ENCODE measurements at places on chromosomes 3 and 15.

DNA sequence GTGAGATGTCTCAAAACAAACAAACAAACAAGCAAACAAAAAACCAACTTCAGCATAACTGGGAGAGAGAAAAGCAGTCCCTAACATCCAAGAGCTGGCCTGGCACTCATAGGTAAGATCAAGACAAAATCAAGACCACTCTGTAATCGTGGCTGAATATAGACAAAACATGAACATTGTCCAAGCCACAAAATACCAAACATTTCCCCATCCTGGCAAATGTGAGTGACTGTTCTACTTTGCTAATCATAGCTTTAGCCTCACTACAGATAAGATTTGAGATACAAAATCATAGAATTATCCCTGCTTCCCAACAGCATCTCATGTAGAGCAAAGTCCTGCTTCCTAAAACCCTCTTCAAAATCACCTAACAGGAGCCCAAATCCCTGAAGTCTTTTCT, 116.7 kb upstream of the PRTG start:
- DNase-seq = no peak

DNA sequence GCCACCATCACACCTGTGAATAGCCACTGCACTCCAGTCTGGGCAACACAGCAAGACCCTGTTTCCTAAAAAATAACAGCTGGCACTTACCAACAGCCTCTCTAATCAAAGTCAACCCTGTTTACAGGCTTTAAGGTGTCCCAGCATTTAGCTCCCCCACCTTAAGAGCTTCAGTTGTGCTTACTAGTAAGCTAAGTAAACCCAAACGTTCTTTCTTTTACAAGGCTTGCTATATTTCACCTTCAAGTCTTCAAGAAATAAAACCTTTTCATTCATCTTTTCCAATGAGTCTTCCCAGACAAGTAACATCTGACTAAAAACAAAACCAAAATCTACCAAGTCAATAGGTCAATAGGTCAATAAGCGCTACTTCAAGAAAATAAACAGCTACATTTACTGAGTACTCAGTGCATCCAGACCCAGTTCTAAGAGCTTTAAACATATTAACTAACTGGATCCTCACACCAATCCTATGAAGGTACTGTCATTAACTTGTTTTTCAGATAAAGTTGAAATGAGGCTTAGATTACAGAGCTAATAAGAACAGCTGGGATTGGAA, 62.4 kb downstream of the PBRM1 start:
- DNase-seq = no peak

DNA sequence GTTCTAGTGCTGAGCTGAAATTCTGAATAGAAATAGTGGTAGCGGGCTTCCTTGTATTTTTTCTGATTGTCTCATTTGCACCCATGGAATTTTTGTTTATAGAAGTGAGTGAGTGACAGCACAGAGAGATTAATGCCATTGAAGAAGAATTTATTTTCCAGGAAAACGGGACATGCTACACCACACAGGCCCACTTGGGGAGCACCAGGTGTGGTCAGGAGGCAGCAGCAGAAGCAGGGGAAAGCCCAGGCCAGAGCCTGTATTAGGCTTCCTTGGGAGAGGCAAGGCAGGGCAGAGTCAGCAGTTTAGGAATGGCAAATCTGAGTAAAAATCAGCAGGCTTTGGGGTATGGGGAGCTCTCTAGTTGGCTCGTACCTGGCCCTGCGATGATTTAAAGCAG, 88.4 kb upstream of the ATP11B start:
- DNase-seq = no peak

GRCh38 chr3:156978481-156978961, 152.4 kb downstream of the LEKR1 start:
- no peak for DNase-seq

DNA sequence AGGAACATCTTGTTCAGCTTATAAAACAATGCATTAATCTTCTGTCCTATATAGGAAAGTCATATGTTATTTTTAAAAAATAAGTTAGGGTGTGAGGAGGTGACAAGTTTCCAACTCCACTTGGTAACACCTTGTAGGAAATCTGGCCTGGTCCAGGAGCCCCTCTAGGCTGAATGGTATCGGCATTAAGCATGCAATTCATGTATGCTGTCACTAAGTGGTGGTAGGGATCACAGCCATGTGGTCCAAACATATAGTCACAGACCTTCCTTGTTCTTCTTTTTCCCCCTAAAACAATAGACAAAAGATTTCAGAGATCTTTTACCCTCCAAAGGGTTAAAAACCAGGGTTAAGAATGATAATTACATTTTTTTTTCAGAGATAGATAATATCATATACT, 4.2 kb upstream of the APBA2 start:
- no peak for DNase-seq

DNA sequence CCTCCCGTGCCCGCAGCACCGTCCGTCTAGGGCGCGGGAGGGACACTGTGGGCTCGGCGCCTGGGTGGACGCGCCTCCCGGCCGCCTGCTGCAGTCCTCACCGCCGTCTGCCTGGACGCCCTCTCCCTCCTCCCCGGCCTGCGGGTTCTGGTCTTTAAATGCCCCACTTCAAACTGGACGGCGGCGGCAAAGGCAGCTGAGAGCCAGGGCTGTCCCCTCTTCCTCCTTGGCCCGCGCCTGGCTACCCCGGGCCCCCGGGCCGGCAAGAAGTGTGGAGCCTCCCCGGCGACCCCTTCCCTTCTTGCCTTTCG, 426 bp downstream of the CBLB start:
- DNase-seq = no peak

GRCh38 chr3:7226393-7226792, 365.5 kb downstream of the GRM7 start:
- DNase-seq = no peak

GRCh38 chr15:38702178-38702912, 137.7 kb upstream of the RASGRP1 start:
- DNase-seq = no peak

DNA sequence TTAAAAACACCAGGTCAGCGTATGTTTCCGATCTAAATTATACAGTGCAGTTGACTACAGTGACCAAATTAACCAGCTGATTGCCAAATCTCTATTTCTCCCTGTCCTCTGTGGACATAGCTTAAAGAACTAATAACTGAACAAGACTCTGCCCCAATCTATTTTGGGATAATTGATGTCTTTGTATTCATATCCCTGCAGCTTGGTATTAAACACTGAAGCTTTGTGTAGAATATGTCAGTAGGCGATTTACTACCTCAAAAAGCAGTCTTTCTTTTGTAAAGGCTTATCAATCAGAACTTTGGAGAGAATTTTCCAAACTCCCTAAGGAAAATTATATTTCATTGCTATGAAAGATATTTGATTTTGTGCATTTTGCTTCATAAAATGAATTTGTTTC, 258.2 kb downstream of the SOX2 start:
- no peak for DNase-seq

GRCh38 chr15:76298986-76299385, 12.3 kb downstream of the ETFA start:
- DNase-seq = no peak

DNA sequence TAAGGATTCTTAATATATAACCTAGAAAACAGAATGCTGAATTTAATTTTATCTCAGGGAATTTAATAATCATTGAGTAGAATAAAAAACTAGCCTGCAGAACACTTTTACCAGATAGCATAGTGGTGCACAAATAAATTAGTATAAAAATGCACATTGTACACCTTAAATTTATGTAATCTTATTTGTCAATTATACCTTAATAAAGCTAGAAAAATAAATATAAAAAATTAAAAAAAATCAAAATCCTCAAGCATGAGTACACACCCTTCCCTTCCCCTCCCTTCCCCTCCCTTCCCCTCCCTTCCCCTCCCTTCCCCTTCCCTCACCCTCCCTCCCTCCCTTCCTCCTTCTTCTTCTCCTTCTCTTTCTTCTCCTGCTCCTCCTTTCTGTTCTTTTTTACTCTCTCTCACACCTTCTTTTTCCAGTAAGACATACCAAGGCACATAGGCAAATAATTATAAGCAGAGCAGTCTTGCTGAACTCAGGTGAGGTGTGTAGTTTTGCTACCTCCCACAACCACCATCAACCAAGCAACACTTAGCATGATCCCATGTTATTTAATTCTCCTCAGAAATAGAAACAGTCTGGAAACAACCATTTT, 1395.0 kb downstream of the ZPLD1 start:
- DNase-seq = no peak

- DNase-seq = no peak
These were observed 319.9 kb upstream of the GRM7 start for GRCh38 chr3:6540981-6541380.

- no peak for DNase-seq
These were observed 303.8 kb upstream of the NECTIN3 start for GRCh38 chr3:110767838-110768237.

GRCh38 chr3:16741890-16742289, 136.7 kb upstream of the DAZL start:
- no peak for DNase-seq

DNA sequence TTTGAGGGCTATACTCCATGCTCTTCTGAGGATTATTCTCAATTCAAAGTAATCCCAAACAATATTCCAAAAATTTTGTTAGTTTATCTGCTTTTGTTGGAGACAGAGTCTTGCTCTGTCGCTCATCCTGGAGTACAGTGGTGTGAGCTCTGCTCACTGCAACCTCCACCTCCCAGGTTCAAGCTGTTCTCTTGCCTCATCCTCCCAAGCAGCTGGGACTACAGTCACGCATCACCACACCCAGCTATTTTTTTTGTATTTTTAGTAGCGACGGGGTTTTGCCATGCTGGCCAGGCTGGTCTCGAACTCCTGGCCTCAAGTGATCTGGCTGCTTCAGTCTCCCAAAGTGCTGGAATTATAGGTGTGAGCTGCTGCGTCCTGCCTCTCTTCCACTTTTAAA, 39.1 kb downstream of the MEF2A start:
- DNase-seq = no peak

GRCh38 chr15:73750438-73750837, 2.7 kb downstream of the INSYN1 start:
- DNase-seq = no peak

DNA sequence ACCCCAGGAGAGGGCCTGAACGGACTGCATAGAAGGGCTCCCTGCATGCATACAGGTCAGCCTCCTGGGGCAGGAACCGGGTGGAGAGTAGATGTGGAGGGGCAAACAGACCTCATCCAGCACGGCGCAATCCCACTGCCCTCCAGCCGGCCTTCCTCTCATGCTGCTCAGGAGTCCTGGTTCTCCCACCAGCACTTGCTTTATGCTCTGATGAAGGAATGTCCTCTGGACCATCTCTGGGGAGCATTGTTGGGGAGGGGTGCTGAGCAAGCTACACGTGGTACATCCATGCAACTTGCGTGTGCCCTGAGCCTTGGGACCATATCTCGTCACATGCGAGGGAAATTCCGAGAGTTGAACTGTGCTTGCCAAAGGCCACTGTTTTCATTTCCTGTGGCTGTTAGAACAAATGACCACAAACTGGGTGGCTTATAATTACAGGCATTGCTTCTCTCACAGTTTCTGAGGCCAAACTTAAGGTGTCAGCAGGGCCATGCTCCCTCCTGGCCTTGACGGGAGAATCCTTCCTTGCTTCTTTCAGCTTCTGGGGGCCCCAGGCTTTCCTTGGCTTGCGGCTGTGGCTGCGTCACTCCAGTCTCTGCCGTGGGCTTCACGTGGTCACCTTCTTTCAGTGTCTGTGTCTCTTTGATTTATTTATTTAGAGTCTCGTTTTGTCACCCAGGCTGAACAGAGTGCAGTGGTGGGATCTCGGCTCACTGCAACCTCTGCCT, 12.2 kb downstream of the SELENOS start:
- no peak for DNase-seq

- no peak for DNase-seq
These were observed 459.4 kb downstream of the GBE1 start for GRCh38 chr3:81302045-81302444.

Data from activated T-cell treated with anti-CD3 and anti-CD28 coated beads for 48 hours (primary cell).